NCI-H2081 (cell line): ENCODE measurements at places on chromosomes 2 and 18.

GRCh38 chr2:220786216-220786615 is 785.9 kb downstream of the EPHA4 start:
- no peak for DNase-seq

GRCh38 chr18:44796429-44797428 is 116.0 kb downstream of the SETBP1 start:
- DNase-seq, result no peak

DNA sequence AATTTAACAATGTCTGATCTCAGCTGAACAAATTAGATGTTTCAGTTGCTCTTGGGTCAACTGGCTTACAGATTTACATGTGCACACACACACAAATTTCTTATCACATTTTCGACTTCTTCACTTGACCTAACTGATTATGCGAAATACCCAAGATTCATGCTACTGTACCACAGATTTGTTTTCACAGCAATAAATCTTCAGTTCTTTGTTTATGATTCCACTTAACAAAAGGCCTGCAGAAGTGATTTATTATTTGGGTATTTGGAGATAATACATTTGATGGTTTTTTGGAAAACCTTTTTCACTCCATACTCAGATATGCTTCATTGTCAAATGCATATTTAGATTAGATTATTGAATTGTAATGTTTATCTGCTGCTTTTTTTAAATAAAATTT is 129.0 kb downstream of the GALNT1 start:
- no peak for DNase-seq

DNA sequence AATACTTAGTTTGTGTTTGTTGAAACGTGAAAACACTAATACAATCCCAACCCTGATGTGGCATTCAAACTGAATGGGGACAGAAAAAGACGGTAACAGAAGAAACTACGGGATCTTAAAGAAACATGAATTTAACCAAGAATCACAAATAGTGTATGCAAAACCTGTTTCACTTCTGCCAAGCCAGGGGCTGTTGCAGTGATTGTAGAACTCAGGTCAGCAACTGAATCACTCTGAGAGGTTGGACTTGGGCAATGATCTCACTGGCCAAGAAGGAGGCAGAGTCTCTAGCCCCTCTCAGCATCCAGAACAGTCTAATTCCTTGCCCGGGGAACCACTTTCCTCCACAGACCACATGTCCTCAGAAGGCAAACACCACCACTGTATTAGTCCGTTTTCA is 54.9 kb upstream of the CRIM1 start:
- DNase-seq, result no peak

DNA sequence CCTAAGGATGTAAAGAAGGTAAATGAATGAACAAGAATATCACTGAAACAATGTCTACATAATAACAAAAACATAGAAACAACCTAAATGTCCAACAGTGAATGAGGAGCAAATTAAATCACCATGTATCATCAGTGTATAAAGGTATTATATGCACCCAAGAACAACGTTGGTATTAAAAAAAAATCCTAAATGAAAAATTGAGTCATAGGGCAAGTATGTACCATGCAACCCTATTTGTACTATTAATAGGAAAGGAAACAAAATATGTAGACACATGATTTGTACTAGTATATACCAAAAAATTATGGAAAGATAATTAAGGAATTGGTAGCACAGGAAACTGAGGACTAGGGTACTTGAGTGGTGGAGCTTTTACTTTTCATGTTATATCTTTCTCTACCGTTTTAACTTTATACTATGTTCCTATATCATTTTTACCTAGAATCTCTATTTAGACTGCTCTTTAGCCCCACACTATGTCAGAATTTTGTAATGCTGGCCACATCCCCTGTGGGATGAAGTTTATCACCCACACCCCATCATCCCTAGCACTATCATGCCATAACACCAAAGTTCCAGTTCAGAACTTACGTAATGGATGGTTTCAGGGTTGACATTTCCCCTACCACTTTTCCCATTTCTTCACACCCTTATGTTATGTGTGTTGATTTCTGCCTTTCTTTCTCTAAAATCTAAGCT is 25.6 kb downstream of the IKZF2 start:
- DNase-seq, result no peak

DNA sequence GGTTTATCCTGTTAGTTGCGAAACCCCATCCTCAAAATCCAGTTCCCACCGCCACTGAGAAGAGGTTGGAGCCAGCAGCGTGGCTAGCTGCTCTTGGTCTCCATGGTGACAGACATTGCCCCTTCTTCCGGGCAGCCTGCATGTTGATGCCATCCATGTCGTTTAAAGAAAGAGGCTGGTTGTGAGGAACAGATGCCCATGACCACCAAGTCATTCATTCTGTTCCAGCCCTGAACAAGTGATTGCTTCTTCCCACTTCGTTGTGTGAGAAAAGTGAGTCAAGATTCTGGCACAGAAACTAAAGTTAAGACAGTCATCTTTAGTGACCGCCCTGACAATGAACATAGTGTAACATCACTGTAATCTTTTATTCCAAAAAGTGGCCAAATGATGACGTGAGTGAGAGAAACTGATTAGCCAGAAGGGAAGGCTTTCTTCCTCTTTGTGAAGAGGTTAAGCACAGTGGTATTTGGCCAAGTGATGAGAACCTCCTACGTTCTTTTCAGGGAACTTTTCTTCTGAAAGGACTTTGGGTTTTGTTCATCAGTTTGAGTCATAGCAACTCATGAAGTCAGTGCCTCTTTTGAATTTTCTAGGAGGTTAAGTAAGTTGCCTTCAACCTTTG is 272.5 kb downstream of the GALR1 start:
- DNase-seq, result no peak

DNA sequence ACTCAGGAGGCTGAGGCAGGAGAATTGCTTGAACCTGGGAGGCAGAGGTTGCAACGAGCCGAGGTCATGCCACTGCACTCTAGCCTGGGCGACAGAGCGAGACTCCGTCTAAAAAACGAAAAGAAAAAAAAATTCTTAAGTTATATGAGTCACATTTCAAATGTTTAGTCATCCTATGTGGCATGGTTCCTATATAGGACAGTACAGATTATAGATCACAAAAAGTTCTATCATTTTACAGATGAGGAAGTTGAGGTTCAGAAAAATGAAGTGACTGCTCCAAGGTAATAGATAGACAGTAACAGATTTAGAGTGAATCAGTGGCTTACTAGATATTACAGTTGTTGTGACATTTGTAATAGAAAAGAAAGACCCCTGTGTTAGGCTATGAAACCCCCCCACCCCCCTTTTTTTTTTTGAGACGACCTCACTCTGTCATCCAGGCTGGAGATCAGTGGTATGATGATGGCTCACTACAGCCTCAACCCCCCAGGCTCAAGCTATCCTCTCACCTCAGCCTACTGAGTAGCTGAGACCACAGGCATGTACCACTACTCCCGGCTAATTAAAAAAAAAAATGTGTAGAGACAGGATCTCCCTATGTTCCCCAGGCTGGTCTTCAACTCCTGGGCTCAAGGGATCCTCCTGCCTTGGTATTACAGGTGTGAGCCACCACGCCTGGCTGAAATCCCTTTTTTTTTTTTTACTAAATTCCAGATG is 22.7 kb downstream of the PTPN4 start:
- DNase-seq, result no peak

DNA sequence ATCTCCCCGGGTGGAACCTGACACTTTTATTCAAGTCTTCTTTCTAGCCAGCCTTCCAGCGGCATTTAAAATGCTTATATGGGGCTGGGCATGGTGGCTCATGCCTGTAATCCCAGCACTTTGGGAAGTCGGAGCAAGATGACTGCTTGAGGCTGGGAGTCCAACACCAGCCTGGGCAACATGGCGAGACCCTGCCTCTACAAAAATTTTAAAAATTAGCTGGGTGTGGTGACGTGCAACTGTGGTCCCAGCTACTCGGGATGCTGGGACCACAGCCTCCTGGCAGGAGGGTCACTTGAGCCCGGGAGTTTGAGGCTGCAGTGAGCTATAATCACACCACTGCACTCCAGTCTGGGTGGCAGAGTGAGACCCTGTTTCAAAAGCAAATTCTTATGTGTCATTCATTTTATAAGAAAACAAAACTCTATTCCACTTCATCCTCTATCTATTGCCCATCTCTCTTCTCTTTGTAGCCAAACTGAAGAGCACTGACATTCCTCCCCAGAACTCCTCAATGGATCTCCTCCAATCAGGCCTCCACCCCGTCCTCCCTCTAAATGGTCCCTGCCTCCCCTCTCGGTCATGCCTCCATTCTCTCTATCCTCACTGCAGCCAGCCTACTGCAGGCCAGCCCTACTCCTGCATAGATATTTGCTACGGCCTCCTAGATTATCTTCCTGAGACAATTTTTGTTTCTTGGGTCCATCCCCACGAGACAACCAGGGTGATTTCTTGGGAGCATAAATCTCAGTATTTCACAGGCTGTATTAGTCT is 18.0 kb upstream of the RHOB start:
- no peak for DNase-seq

DNA sequence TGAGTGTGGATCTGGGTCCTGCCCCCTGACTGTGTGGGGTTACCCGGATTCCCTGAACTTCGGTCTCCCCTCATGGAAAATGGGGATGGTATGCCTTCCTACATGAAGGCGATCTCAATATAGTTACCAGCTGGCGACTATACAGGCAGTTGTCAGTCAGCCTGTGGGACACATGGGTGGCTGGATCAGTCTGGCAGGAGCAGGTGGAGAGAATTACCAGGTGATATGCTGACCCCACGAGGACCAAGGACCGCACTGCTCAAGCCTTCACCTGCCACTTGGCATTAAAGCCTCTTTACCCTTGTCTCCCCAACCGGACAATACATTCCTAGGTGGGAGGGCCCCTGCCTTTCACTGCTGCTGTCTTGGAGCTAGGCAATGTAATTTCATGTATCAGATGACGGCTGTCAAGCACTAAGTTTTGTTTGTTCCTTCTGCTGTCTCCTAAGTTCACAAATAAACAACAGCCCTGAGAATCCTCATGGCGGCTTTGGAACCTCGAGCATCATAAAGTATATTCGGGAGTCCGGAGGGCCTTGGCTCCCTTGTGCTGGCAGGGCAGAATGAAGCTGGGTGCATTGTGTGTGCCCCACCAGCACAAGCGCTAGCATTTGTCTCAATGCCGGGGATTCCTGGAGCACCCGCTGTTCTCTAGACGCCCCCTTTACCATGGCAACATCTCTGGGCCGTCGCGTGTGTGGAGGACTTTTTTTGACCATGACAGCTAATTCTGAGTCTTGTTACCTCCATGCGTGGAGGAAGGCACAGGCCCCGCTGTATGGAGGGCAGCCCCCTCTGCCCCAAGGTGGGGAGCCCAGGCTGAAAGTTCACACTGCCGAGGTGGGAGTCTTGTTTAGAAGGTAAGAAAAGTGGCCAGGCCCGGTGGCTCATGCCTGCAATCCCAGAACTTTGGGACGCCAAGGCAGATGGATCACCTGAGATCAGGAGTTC is 48.6 kb downstream of the PDCL3 start:
- no peak for DNase-seq

- no peak for DNase-seq
These were observed 167.8 kb downstream of the NUP35 start for GRCh38 chr2:183292028-183292427.

DNA sequence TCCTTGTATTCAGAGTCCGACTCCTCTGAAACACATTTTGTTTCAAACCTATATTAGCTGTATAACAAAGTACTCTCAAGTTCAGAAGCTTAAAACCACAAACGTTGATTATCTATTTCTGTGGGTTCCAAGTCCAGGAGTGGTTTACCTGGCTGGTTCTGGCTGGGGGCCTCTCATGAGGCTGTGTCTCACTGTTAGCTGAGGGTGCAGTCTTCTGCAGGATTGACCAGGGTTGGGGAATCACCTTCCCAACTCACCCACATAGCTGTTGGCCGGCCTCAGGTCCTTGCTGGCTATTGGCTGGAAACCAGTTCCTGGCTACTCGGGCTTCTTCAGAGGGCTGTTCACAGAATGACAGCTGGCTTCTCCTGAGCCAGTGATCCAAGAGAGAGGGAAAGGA is 18.0 kb upstream of the ATIC start:
- DNase-seq, result no peak

DNA sequence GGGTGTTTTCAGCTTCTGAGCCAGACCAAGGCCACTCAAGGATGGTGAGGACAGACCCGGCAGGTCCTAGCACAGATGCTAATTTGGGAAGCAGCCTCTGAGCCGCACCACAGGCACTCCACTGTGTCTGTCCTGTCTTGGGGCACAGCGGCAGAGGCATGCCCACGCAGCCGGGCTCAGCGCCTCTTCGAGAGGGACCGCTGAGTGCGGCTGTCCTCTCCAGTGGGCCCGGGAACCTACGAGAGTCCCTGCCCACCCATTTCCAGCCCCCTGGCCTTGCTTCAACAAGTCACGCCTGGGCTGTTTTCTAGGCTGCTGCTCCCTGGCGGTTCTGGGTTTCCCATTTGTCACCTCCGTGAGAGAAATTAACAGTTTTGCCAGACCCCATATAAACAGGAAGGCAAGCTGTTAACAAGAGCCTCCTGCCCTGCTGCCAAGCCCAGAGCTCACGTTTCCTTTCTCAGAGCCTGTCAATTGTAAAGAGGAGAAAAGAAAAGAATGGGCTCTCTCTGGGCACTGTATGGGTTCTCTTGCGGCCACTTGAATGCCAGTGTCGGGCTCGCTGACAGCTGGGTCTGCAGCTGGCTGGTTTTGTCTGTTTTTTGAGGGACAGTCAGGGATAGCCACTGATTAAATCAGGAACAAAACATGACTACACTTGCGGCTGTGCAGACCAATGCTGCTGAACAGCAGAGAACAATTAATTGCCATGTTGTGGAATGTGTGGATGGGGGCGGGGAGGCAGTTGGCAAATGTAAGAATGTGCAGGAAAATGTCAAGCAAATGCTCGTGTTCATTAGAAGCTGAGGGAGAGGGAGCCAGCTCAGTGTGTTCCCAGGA is 30.6 kb downstream of the TMEM17 start:
- DNase-seq, result peak; percentile 48

DNA sequence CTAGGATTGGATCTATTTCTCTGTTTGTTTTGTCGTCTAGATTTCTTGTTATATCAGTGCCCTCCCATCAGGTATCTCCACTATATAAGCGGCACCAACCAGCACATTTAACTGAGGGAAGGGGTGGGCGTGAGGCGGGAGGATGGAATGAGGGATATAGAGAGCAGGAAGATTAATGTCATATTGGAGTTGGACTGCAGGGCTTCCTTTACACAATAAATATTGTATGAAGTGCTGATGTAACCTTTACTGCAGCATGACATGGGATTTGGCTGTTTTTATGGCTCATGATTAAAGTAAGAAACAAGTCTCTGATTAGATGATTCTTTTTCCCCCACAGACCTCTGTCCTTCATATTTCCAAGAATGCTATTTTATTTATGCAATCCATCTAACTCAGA is 54.8 kb downstream of the TMEM200C start:
- no peak for DNase-seq

DNA sequence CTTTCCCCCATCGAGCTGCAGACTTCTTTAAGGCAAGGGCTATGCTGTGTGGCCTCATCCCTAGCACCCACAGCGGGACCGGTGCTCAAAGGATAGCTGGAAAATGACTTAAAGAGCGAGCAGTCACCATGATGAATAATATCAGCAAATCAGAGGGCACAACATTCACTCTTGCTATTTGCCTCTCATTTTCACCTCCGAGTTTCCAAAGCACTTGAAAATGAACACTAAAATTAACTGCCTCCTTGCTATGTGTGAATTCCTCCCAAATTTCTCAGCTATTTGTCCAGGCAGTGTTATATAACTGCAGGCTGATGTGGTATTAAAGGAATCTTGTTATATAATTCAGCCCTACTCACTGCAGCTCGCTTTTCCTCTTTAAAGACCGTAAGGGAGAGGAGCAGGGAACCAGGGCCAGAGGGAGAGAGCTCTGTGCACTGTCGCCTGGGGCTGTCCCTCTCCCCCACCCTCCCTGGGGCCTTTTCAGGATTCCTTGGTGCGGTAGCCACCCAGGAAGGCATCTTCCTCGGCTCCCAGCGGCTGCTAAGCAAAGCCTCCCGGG is 1.4 kb downstream of the CYS1 start:
- no peak for DNase-seq

GRCh38 chr2:163493359-163494298 is 242.2 kb downstream of the FIGN start:
- DNase-seq, result no peak
